Dermis microvascular lymphatic vessel endothelial cell (primary cell): ENCODE measurements at places on chromosomes 5 and 9.

DNA sequence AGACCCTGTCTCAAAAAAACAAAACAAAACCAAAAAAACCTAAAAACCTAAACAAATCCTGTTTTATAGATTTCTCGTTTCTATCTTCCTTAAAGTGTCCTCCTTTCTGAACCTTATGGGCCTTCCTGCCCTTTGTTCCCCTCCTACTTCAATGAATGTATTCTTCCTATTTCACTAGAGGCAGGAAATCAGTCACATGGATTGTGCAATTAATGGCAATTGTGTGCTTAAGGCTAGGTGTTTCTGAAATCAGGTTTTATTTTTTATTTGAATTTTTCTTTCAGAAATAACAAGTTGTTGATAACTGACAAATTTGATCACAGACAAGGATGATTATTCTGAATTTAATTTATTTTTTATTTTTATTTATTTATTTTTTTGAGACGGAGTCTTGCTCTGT is 220.6 kb upstream of the SEMA6A start:
- DNase-seq: no peak

- DNase-seq: no peak
Measured at GRCh38 chr5:78482948-78483347, 122.5 kb downstream of the SCAMP1 start.

DNA sequence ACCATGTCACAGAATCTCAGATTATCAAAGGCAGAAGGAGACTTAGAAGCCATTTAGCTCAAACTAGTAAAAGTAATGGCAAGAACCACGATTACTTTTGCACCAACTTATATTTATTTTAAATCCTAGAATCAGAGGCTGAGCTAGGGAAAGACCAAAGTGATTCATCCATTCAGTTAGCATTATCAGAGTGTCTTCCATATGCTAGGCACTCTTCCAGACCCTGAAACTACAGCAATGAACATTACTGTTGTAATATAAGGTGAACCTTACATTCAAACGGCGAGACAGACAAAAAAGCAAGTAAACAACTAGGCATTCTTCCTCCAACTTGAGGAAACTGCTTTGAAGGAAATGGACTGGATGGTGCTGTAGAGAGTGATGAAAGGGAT is 7.9 kb downstream of the PDE6A start:
- no peak for DNase-seq

DNA sequence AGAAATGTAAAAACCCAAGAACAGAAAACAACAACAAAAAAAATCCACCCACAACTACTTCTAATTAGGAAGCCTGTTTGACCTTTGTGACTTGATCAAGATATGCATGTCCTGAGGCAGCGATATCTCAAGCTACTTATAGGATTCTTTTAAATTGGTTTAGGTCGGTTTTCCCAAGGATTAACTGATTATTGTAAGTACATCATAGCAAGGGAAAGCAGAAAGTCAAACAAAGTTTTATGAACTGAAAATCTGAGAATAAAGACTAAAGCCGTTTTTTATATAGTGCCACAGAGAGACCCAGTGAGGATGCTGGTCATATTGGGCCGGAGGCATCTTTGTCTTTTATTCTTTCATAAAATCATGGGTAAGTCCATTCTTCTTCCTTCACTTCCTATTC is 72.0 kb downstream of the CD180 start:
- DNase-seq: no peak

- DNase-seq: no peak
Measured at GRCh38 chr9:125361837-125362531, 100.4 kb downstream of the GAPVD1 start.
